Stimulated activated CD4-positive, alpha-beta T cell treated with anti-CD3 and anti-CD28 coated beads, Interleukin-4, amount 100 ng/mL, for 48 hours (primary cell): ENCODE measurements at places on chromosomes 1 and 21.
A peak's percentile ranks its signal among the peaks of the same experiment; 100 is the strongest.

GRCh38 chr1:197982256-197982655 lies 65.1 kb downstream of the LHX9 start:
- DNase-seq: no peak

- no peak for DNase-seq
Measured at GRCh38 chr1:81232420-81232819, 568.3 kb upstream of the ADGRL2 start.

GRCh38 chr1:155086856-155087535 lies 8.4 kb downstream of the EFNA3 start:
- DNase-seq: no peak

DNA sequence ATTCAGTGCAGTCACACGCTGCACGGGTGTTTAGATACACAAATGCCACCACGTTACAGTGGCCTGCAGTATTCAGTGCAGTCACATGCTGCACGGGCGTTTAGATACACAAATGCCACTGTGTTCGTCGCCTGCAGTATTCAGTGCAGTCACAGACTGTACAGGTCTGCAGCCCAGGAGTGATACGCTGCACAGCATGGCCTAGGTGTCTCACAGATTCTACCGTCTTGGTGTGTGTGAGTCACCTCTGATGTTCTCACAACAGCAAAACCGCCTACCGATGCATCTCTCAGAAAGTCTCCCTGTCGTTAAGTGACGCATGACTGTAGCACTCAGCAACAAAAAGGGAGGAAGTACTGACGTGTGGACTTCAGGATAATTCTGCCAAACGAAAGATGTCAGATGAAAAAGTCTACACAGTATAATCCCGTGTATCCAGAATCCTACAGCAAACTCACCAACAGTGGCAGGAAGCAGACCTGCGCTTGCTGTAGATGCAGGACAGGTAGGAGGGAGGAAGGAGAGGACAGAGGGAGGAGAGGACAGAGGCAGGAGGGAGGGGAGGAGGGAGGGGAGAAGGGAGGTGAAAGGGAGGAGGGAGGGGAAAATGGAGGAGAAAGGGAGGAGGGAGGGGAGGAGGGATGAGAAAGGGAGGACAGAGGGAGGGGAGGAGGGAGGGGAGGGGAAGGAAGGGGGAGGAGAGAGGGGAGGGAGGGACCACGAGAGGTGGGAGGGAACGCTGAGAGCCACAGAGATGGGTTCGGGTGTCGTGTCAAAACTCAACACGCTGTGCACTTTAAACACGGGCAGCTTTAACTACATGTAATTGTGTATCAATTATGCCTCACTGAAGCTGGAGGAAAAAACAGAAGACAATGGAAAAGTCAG lies 36.3 kb upstream of the PCBP3 start:
- DNase-seq: peak; percentile 34

- no peak for DNase-seq
Measured at GRCh38 chr21:42319851-42320572, 4.8 kb upstream of the TFF3 start.

- DNase-seq: no peak
Measured at GRCh38 chr1:21814241-21814918, 2.3 kb downstream of the LDLRAD2 start.

DNA sequence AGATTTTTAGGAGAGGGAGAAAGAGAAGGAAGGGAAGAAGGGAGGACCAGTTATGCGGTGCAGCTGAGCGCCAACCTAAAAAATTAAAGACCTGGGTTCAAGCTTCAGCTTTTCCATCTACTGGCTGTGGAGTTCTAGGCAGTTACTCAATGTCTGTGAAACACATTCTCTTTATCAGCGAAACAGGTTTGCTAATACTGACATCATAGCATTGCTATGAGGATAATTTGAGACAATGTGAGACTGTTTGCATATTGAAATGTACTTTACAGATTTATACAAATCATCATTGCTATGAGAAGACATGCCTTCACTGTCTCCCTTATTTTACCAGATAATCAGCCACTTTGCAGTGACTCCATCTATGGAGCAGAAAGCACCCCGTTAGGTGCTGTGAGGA lies 222.9 kb upstream of the SGIP1 start:
- no peak for DNase-seq

DNA sequence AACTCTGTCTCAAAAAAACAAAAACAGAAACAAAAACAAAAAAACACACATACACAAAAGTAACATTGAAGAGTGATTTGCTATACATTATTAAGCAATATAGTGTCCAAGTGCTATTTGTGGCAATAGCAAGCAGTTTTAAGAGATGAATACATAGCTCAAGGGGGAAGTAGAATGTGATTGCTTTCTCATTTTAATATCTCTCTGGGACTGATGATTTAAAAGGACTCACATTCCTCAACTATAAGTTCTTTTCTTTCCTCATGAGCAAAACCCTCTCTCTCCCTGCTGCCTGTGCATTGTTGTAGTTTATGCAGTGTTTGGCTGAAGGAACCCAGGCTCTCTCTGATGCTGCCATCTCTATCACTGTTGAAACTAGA lies 47.0 kb upstream of the CSF1 start:
- no peak for DNase-seq

DNA sequence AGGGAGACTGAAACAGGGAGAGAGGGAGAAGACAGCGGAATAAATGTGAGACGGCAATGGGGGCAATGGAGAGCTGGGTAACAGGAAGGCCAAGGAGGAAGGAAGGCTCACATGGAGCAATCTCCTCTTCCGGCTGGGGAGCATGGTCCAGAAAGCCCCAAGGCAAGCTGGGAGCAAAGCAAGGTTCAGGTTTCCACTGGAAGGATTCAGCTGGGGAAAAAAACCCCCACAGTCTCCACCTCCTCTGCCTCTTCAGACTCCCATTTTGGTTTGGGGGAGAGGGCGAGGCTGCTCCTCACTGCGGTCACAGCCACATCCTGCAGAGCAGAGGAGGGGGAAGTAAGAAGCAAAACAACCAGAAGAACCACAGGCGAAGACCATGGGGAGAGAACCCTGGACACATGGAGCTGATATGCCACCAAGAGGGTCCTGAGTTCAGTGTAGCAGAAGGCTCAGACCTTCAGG lies 650 bp downstream of the TNFAIP8L2 start:
- DNase-seq: peak; percentile 64

- DNase-seq: no peak
Measured at GRCh38 chr1:51301152-51301843, 29.1 kb downstream of the TTC39A start.

GRCh38 chr1:193462629-193463320 lies 276.4 kb upstream of the B3GALT2 start:
- no peak for DNase-seq

DNA sequence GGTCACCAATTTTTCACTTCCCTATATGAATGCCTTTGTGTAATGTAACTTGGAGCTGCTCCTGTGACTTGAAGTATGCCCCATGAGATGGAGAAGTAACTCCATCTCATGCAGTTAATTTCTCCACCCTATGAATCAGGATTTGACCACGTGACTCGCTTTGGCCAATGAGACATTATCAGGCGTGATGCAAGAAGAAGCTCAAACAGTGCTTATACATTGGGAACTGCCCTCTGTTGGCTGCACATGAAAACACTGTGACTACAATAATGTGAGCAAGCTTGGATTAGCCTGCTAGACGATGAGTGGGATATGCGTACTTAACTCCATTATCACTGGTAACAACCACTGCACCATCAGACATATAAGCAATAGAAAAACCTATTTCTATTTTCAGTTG lies 684.4 kb downstream of the PLA2G4A start:
- DNase-seq: no peak

DNA sequence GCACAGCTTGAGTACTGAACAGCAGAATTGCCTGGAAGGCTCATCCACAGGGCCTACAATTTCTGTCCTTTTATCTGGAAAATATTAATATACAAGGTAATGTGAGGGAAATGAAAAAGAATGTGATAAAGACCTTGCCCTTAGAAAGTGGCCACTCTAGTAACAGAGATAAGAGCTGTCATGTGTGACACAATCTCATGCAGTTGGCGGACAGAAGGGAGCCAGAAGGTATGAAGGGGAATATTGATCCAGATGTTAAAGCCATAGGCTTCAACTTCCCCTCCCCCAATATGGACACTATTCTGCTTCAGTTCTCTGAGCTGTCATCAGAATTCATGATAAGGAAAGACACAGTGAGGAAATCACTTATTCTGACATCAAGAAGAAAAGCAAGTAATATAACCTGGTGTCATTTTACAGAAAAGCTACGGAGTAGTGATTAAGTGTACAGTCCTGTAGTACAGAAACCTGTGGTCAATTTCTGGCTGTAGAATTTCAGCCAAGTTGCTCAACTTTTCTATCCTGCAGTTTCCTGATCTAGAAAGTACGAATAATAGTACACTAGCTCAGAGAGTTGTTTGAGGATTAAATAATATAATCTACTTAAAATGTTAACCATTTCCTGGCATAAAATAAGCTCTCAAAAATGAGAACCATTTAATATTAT lies 572.1 kb downstream of the DPYD start:
- no peak for DNase-seq

DNA sequence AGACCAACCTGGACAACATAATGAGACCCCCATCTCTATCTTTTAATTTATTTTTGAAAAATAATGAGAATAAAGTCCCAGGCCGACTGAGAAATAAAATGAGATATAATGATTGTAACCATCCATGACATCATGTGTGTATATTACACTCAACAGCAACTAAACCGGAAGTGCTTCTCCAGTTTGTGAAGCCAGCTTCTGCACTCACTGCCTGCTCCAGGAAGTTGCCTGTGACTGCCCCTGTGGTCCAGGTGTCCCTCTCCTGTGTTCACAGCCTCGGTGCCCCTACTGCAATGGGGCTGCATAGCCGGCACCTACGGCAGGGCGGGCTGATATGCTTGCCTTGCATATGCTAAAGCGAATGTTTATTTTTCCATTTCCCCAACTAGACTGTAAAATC lies 68.3 kb downstream of the SSBP3 start:
- no peak for DNase-seq

GRCh38 chr21:33644383-33645074 lies 2.2 kb downstream of the ITSN1 start:
- DNase-seq: no peak

DNA sequence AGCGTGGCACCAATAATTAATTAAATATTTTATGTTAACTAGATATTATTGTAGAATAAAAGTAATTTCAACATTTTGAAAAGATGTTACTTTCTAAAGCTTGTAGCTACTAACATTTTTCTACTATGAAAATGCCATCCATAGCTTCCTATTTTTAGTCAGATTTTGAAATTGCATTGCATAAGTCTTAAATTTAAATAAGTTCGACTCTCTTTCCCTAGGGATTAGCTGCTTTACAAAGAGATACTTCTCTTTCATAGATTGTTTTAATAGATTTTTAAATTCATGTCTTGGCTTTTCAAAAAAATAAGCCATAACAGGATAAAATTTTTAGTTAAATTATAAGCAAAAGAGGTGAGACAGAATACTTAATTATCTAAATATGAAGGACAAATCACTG lies 1279.6 kb downstream of the KCNT2 start:
- no peak for DNase-seq

DNA sequence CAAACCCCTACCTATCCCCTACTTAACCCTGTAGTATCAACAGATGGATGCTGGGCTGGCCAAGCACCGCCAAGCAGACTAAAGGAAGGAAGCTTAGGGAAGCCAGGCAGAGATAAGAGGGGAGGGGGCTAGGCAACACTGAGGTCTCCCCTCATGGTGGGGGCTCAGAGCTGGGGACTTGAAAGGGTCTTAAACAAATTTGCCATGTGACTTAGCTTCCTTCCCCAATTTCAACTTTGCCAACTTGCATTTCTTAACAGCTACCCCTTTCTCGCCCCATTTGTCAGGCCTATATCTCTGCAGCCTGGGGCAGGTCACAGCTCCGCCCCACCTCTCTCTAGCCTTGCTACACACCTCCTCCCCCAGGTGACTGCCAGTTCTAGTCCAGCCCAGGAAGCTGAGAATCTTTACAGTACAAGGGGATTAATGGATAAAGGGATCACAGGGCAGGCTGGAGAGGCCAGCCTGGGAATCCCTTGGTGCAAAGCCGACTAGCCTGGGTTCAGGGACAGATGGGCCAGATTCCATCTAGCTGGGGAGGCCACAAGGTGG lies 3.4 kb downstream of the KIF21B start:
- no peak for DNase-seq

- no peak for DNase-seq
Measured at GRCh38 chr21:33828083-33828482, 87.5 kb downstream of the ATP5PO start.

- no peak for DNase-seq
Measured at GRCh38 chr21:24045775-24046215, 1561.5 kb downstream of the MRPL39 start.

- DNase-seq: no peak
Measured at GRCh38 chr1:231045286-231045685, 5.2 kb upstream of the FAM89A start.

- DNase-seq: no peak
Measured at GRCh38 chr1:150269451-150269850, 635 bp upstream of the APH1A start.

DNA sequence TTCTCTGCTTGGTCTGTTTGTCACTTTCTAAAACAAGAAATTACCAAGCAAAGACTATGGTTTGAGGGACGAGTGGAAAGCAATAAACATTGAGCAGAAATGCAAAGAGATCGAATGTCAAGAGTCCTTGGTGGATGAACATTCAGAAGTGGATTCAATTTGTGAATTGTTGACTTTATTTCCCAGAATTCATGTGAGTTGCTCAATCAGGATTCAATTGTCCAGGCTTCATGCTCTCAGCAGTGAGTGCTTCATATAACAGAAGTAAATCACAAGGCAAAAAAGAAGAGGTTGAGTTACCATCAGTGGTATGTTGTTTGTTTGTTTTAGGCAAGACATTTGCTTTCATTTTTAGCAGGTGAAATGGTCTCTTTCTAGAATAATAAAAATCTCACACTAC lies 31.9 kb downstream of the NGF start:
- no peak for DNase-seq

DNA sequence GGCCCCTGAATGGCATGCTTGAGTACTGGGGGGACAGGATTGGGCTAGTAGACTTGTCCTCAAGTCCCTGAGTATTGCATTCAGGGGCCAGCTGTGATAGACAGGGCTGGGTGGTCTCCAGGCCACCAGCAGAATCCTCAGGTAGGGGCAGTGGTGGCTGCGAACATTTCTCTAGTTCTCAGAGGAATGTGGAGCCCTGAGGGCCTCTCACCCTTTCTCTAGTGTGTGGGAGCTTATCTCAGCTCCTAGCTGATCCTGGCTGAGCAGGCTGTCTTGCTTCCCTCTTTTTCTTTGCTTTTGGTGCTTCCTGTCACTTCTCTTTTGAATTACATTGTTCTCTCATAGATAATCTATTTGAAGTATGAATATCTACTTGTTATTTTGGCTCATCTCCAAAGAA lies 30.0 kb upstream of the PM20D1 start:
- no peak for DNase-seq

DNA sequence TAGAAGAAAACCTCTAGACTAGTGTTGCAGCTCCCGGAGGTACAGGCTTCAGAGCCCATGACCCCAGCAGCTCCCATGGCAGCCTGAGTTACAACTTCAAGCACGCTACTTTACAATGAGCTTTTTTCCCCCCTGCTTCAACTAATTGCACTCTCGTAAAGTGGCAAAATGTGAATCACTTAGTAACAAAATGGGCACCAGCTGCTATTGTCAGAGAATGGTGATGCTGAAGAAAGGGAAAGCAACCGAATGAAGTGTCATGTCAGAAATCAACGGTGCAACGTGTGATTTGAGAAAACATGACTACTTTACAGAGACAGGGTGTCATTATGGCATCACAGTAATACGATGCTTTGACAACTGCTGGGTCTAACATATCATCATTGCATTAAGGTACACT lies 40.5 kb downstream of the ESRRG start:
- DNase-seq: no peak
